Heart right ventricle (tissue), 16 donors: ENCODE measurements at places on chromosomes 11 and 22.

- DNase-seq: no peak
Observed at GRCh38 chr22:44429941-44430587, 68.0 kb downstream of the RTL6 start.

GRCh38 chr22:50490531-50491308, 4.1 kb downstream of the MIOX start:
- no peak for DNase-seq

DNA sequence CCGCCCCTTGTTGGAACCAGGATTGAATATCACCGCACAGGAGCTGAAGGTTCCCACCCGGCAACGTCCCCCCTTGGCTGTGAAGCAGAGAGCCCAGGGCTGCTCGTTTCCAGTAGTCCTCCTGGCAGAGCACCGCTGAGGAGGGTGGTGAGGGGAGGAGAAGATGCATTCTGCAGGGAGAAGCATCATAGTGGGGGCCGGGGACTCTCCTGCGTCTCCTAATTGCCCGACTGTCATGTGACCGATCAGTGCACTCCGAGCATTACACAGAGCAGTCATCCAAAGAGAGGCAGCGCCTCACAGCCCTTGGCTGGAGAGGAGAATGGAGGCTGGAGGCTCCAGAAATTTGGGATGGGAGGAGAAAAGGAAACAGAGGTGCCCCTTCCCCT, 85.0 kb upstream of the SEPTIN5 start:
- no peak for DNase-seq

GRCh38 chr11:75166791-75167190, 15.9 kb downstream of the SLCO2B1 start:
- no peak for DNase-seq

- DNase-seq: no peak
Observed at GRCh38 chr22:47629791-47630655, 867.6 kb downstream of the TBC1D22A start.
